Right atrium auricular region (tissue), 2 donors: ENCODE measurements at places on chromosomes 7 and 10. TPM values are rescaled to one million over a fixed set of nuclear protein-coding genes. Genes with fewer than 3 reads are reported as not detected.

Gene ACHE
- 33.0 TPM for total RNA-seq

Gene CRYGN
- not detected for total RNA-seq

Gene STEAP1
- 8.7 TPM for total RNA-seq

Gene KCTD7
- total RNA-seq: 10.0 TPM

Gene SPAM1
- not detected for total RNA-seq

Gene SH2D4B
- total RNA-seq: 0.12 TPM

Gene GRID2IP
- 0.28 TPM for total RNA-seq

Gene HIPK2
- total RNA-seq: 131 TPM

Gene MRC1
- 26.0 TPM for total RNA-seq

Gene PNLIPRP2
- not detected for total RNA-seq

Gene FAM241B
- 3.5 TPM for total RNA-seq

Gene SEPTIN7
- total RNA-seq: 171 TPM

Gene PRR15
- total RNA-seq: 4.2 TPM

DNA sequence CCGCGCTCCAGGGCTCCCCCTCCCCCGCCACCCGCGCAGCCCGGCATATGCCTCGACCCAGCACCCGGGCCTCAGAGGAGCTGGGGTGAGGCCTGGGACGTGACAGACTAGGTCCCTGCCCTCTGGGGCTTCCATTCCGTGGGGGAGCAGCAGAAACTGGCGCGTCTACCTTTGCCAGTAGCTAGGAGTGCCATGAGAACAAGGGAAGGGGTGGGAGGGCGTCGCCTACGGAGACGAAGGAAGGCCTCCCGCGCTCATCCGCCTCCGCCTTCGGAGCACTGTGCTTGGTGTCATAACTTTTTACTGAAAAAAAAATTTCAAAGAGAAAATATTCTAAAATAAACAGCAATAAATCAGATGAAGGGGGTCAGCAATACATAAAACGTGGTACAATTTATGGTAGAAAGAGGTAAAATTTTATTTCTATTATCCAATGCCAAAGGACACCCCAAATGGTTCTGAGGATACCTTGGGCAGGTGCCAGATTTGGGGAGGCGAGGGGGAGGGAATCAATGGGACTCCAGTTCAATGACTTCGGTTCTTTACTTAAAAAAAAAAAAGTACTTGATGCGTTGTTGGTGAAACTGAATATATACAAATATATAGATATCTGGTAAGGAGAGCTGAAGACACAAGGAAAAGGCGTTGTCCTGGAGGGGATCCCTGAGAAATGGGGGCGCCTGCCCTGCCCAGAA, 35.1 kb upstream of the GRID1 start:
- no peak overlapping the region for H3K27ac ChIP-seq
- H3K36me3 ChIP-seq: no peaks in the 10 kb centered on the region
- peaks cover 36% of the 10 kb centered on the region for H3K4me1 ChIP-seq
- no peaks in the 10 kb centered on the region for H3K27me3 ChIP-seq
- H3K4me3 ChIP-seq: peak overlapping the region; percentile 64

- no peak overlapping the region for H3K4me3 ChIP-seq
Measured at GRCh38 chr10:22344249-22344648, 1.0 kb upstream of the SPAG6 start.

DNA sequence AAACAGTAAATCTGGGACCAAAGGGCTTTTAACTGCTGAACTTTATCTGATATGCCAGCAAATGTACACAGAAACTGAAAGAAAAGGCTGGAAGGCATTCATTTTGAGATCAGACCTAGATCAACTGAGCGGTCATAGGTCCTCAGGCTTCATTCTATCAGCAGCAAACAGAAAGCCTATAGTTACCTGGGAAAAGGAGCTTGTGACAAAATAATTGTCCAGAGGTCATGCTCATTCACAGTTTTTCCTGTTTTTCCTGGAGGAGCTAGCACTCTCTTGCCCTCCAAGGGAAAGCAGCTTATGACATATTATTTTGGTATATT, 320.2 kb downstream of the AHR start:
- no peaks in the 10 kb centered on the region for H3K27me3 ChIP-seq
- no peak for DNase-seq
- H3K4me1 ChIP-seq: no peaks in the 10 kb centered on the region
- no peak overlapping the region for H3K27ac ChIP-seq
- H3K4me3 ChIP-seq: no peak overlapping the region

GRCh38 chr10:77185696-77186095, 451.9 kb downstream of the KCNMA1 start:
- H3K4me1 ChIP-seq: peaks cover 7% of the 10 kb centered on the region
- no peak for DNase-seq
- H3K27ac ChIP-seq: no peak overlapping the region
- no peak overlapping the region for H3K4me3 ChIP-seq
- no peaks in the 10 kb centered on the region for H3K36me3 ChIP-seq

GRCh38 chr10:15258255-15258654, 89.8 kb upstream of the NMT2 start:
- DNase-seq: no peak
- peaks cover 23% of the 10 kb centered on the region for H3K4me1 ChIP-seq
- H3K36me3 ChIP-seq: no peaks in the 10 kb centered on the region
- no peaks in the 10 kb centered on the region for H3K27me3 ChIP-seq
- H3K27ac ChIP-seq: no peak overlapping the region
- no peak overlapping the region for H3K4me3 ChIP-seq

GRCh38 chr7:134045716-134046115, 81.4 kb upstream of the LRGUK start:
- H3K27ac ChIP-seq: no peak overlapping the region
- no peaks in the 10 kb centered on the region for H3K36me3 ChIP-seq
- H3K27me3 ChIP-seq: no peaks in the 10 kb centered on the region
- no peak overlapping the region for H3K4me3 ChIP-seq

DNA sequence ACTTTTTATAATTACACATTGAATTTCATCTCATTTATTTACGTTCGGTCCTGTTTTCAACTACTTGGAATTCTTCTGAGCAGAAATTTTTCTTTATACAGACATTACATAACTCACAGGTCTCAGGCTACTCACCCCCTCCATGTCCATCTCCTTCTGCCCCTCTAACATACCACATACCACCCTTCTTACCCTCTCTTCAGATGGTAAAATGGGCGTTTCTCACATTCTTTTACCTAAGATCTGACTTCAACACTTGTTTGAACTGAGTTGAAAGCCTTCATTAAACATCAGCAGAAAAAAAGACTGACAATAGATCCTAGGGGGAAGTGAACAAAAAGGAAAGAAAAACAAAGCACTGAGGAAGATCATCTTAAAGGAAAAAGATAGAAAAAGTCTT, 309.7 kb downstream of the CTNNA3 start:
- no peaks in the 10 kb centered on the region for H3K36me3 ChIP-seq
- H3K27me3 ChIP-seq: no peaks in the 10 kb centered on the region
- no peak overlapping the region for H3K4me3 ChIP-seq
- no peak for DNase-seq
- no peaks in the 10 kb centered on the region for H3K4me1 ChIP-seq

DNA sequence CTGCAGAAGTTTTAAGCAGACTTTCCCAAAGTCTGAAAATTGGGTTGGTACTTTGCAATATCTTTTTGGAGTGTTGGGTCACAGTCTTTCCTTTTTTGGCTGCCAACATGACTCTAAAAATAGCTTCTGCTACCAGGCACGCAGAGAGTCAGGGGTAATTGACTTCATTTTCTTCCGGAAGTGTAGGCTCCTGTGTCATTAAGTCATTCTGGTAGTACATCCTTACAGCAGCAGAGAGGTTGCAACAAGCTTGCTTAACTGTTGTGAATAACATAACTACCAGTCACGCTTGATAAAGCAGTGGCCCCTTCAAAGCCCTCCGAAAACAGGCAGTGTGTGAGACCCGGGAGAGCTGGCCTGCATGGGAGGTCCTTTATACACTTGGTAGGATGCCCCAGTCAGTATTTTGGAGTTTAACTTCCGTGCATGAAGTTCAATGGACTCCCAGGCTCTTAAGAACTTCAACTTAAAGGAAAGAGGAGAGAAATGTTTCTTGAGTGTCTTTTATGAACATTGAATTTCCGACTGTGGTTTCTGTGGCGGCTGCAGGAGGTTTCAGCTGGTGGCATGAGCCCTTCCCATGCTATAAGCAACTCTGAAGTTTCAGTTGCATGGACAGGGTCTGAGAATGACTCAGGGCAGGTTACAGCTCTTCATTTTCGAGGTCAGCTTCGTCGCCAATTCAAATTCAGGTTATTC, 310.7 kb downstream of the GALNT17 start:
- no peak overlapping the region for H3K27ac ChIP-seq
- no peaks in the 10 kb centered on the region for H3K27me3 ChIP-seq
- no peaks in the 10 kb centered on the region for H3K36me3 ChIP-seq
- no peak overlapping the region for H3K4me3 ChIP-seq
- DNase-seq: no peak

DNA sequence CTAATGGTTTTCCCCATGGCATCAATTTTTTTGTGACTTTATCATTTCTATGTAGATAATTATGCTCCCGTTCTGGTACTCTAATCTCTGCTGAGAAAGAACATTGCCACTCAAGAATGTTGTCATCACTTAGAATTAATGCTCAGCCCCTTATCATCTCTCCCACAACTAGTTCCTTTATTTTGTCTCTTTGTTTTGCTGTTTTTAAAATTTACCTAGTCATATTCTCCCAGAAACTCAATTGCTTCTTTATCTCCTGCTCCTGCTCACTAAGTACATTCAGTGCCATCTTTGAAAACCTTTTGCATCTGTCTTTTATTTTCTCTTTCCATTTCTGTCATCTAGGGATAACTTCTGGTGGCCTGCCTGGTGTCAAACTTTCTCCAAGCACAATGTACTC, 324.9 kb upstream of the MTPN start:
- no peak overlapping the region for H3K27ac ChIP-seq
- no peaks in the 10 kb centered on the region for H3K36me3 ChIP-seq
- no peak overlapping the region for H3K4me3 ChIP-seq
- H3K4me1 ChIP-seq: no peaks in the 10 kb centered on the region

DNA sequence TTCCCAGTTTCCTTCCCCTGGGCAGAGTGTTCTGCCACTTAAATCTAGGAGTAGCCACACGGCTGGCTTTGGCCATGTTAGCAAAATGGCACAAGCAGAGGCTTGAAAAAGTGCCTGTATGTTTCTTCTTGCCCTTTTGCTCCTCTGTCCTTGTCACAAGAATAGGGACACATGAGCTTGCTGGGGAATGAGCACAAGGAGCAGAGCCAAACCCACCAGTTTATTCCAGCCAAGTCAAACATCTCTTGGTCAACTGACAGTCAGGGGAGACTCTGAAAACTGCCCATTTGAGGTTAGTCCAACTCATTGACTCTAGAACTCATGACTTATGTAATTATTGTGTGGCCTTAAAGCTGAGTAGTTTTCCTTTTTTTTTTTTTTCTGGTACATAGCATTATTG, 739.7 kb upstream of the FZD8 start:
- no peaks in the 10 kb centered on the region for H3K27me3 ChIP-seq
- H3K36me3 ChIP-seq: no peaks in the 10 kb centered on the region
- no peak for DNase-seq
- no peak overlapping the region for H3K27ac ChIP-seq

DNA sequence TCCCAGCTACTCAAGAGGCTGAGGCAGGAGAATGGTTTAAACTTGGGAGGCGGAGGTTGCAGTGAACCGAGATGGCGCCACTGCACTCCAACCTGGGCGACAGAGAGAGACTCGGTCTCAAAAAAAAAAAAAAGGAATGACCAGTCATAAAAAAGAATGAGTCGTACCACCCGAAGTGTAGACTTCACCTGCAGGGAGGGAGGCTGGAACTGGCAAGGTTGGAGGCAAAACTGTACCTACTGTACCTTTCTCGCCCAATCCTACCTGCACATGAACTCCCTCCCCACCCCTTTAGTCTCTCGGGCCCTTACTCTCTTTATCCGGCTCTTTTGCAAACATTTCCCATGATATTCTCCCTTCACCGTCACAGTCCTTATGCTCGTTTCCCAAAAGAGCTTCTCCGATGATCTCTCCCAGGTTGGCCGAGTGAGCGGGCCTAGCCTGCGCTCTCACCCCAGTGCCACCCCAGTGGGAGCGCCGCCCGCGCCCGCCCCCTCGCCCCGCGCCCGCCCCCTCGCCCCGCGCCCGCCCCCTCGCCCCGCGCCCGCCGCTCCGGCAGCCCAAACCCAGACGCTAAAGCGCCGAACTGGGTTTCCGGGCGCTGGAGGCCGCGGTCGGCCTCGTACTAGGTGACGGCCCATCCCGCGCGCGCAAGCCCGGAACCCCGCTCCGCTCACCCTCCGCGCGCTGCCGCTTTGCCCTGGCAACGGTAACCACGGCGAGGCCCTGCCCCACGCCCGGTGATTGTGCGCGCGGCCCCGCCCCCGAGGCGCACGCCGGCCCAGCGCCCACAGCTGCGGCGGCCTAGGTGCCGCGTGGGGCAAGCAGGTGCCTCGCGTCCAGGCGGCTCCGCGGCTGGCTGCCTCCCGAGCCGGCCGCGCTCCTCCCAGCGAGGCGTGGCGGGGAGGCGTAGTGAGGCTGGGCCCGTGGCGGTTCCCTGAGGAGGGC, at the start of gene SMKR1:
Gene SMKR1, plus strand, starts transcription at position 772 of the 948 bp plus-strand sequence. CDS start 294 bp downstream, outside the sequence.
- no peaks in the 10 kb centered on the region for H3K36me3 ChIP-seq
- peak; percentile 62 for DNase-seq
- H3K4me1 ChIP-seq: peaks cover 13% of the 10 kb centered on the region
- H3K4me3 ChIP-seq: peak within 1 kb of the TSS; percentile 38
- H3K27me3 ChIP-seq: no peaks in the 10 kb centered on the region

- H3K4me1 ChIP-seq: no peaks in the 10 kb centered on the region
- H3K27me3 ChIP-seq: no peaks in the 10 kb centered on the region
- H3K36me3 ChIP-seq: no peaks in the 10 kb centered on the region
Measured at GRCh38 chr7:135786911-135787310, 38.3 kb upstream of the FAM180A start.

GRCh38 chr10:50210876-50211275, 40.4 kb downstream of the ASAH2 start:
- H3K36me3 ChIP-seq: no peaks in the 10 kb centered on the region
- H3K27ac ChIP-seq: no peak overlapping the region
- no peak for DNase-seq
- H3K4me3 ChIP-seq: no peak overlapping the region
- H3K4me1 ChIP-seq: no peaks in the 10 kb centered on the region

- H3K27ac ChIP-seq: no peak overlapping the region
- H3K4me3 ChIP-seq: no peak overlapping the region
- no peaks in the 10 kb centered on the region for H3K4me1 ChIP-seq
- no peaks in the 10 kb centered on the region for H3K27me3 ChIP-seq
Measured at GRCh38 chr7:88042803-88043202, 108.8 kb downstream of the ADAM22 start.

DNA sequence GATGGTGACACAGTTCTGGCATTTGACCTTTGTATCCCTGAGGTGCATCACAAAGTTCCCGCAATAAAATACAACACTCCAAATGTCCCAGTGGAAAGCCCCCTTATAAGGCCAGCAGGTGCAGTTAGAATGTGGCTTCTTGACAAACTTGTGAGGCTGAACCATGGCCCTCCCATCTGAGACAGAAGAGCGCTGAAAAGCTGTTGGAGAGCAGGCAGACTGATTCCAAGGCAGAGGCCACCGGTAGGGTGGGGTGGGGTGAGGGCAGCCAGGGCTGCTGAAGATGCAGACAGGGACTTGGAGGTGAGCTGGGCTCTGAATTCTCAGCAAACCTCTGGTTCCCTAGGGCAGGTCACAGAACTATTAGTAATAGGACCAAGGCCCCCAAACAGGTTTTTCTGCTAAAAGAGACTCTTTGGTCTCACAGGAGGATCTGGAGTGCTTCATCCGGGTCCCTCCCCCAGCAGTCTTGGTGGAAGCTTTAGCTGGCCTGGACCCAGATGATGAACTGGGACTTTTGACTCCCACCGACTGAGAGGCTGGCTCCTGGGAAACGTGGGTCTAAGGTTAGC, 15.6 kb upstream of the CHST3 start:
- no peaks in the 10 kb centered on the region for H3K4me1 ChIP-seq
- DNase-seq: no peak
- no peak overlapping the region for H3K4me3 ChIP-seq
- no peaks in the 10 kb centered on the region for H3K36me3 ChIP-seq
- H3K27ac ChIP-seq: no peak overlapping the region

GRCh38 chr10:107692072-107692471, 527.6 kb upstream of the SORCS1 start:
- H3K36me3 ChIP-seq: no peaks in the 10 kb centered on the region
- no peak overlapping the region for H3K27ac ChIP-seq
- no peak overlapping the region for H3K4me3 ChIP-seq
- peaks cover 15% of the 10 kb centered on the region for H3K4me1 ChIP-seq
- H3K27me3 ChIP-seq: no peaks in the 10 kb centered on the region
